ENCODE measurements at places on chromosomes 4 and X.

DNA sequence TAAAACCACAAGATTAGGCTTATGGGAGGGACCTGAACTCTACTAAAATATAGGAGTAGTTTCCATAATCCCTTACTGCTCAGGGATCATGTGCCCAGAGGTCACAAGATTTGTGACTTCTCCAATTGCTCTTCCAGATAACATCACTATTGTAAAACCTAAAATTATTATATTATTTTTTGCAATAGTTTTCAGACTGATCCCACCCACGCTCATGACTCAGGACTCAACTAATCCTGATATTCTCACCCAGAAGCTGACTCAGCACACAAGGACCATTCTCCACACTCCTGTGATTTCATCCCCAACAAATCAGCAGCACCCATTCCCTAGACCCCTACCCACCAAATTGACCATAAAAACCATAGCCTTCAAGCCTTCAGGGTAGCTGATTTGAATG is 24.0 kb upstream of the RPL34 start:
- H3K27ac ChIP-seq: no peak overlapping the region
- H3K4me3 ChIP-seq: no peak overlapping the region
- no peaks in the 10 kb centered on the region for H3K27me3 ChIP-seq

GRCh38 chrX:46873746-46874145 is 36.9 kb downstream of the RP2 start:
- H3K27ac ChIP-seq: no peak overlapping the region
- no peaks in the 10 kb centered on the region for H3K4me1 ChIP-seq
- H3K36me3 ChIP-seq: no peaks in the 10 kb centered on the region
- no peak for DNase-seq
- H3K27me3 ChIP-seq: no peaks in the 10 kb centered on the region

DNA sequence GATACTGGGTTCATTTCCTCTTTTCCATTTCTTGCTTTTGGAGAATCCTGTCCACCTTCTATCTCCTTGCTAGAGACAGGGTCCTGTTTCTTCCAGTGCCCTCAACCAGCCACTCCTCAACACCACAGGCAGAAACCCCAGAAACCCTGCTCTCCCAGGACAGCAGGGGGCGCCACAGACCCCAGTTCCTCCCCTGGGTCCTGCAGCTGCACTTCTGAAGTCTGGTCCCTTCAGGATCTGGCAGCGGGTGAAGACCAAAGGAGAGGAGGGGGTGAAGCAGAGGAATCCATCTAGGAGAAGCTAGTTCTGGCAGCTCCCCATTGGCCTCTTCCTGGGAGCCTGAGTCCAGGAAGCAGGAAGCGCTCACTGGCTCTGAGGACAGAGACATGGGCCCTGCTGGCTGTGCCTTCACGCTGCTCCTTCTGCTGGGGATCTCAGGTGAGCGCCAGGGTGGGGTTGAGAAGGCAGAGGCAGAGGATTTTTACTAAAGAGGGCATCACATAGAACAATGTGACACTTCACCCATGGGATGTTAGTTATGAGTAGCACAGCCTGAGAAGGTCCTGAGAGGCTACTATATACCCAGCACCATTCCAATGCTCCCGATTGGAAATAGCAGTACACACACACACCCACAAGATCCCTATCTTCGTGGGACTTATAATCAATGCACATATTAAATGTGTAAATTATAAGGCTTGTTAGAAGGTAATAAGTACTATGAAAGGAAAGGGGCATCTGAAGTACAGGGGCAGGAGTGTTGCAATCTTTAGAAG is at the start of gene PRSS48:
Gene PRSS48, plus strand, starts transcription at position 375 of the 776 bp plus-strand sequence. Its CDS starts 12 bp downstream, at position 387.
- H3K4me1 ChIP-seq: peaks cover 9% of the 10 kb centered on the region
- no peaks in the 10 kb centered on the region for H3K36me3 ChIP-seq
- DNase-seq: peak; percentile 75

DNA sequence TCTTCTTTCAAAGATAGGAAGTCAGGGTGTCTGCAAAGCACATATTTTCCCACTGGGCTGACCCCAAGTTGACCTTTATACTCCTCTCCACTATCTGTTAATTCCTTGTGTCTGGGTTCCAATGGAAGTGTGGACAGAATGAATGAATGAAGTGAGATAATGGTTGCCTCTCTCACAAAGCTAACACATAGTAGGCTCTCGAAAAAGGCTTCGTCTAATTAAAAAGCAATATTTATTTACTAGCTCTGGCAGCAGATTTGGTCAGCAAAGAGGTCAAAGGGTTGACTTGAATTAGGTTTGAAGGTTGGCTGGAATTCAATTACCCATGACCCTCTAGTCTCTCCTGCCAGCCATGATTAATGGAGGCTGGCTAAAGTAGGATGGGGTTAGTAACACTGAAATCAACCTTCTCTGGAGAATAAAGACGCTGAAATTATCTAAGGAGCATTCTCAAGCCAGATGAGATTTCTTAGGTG is 280.3 kb upstream of the KLF3 start:
- DNase-seq: no peak
- H3K4me3 ChIP-seq: no peak overlapping the region
- no peaks in the 10 kb centered on the region for H3K36me3 ChIP-seq

DNA sequence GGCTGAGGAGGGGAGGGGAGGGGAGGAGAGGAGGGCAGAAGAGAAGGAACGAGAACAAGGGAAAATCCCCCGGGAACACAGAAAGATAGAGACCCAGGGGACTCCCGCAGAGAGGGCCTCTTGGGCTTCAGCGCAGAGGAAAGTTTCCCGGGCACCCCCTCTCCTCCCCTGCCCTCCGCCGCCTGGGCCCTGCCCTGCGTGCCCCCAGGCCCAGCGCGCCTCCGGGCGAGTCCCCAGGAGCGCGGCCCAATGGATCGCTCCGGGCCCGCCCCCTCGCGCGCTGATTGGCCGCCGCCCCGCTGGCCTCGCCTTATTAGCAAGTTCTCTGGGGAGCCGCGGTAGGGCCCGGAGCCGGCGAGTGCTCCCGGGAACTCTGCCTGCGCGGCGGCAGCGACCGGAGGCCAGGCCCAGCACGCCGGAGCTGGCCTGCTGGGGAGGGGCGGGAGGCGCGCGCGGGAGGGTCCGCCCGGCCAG is at the start of gene MSX1:
Gene MSX1, plus strand, starts transcription at position 341 of the 474 bp plus-strand sequence. CDS start 235 bp downstream, outside the sequence.
- H3K4me3 ChIP-seq: peak within 1 kb of the TSS; percentile 80
- peak within 1 kb of the TSS; percentile 86 for H3K27ac ChIP-seq
- no peaks in the 10 kb centered on the region for H3K36me3 ChIP-seq
- DNase-seq: peak; percentile 90
- H3K27me3 ChIP-seq: peaks cover 97% of the 10 kb centered on the region

GRCh38 chrX:115560211-115560977 is 580 bp upstream of the PLS3 start:
- H3K4me1 ChIP-seq: no peaks in the 10 kb centered on the region
- peak overlapping the region; percentile 60 for H3K4me3 ChIP-seq
- no peak for DNase-seq
- H3K36me3 ChIP-seq: no peaks in the 10 kb centered on the region
- peak overlapping the region; percentile 92 for H3K27ac ChIP-seq
- no peaks in the 10 kb centered on the region for H3K27me3 ChIP-seq

DNA sequence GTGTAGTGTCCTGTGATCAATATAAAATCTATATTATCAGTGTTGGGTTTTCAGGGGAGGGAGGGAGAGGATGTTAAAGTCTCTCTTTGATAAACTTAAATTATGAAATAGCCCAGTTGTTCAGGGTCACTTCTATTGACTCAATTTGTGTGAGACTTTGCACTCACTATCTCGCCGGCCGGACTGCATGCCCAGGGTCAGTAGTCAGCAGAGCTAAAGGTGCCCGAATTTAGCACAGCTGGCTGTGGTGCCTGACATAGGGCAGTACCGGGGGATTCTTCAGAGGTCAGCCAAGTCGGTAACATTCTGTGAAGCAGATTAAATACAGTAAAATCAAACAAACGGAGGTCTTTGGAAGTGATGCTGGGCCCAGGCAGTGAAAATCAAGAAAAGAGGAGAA is 19.2 kb downstream of the GABRQ start:
- H3K27ac ChIP-seq: no peak overlapping the region
- no peaks in the 10 kb centered on the region for H3K4me1 ChIP-seq
- no peaks in the 10 kb centered on the region for H3K36me3 ChIP-seq
- H3K27me3 ChIP-seq: no peaks in the 10 kb centered on the region

DNA sequence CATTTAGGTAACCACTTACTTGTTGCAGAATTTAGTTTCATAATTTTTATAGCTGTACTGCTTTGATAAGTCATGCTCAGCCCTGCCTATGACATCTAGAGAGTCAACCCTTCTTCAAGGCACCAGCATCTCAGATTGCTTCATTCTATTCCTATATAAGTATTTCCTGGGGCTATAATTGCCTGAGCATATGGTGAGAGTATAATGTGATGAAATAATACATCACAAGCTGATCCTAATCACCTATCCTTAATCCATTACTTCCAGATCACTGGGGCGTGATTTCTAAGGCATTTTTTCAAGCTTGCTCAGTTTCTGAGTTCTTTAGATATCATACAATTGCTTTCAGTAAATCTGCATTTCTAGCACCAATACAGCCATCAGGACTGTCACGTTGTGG is 200.0 kb upstream of the NPY2R start:
- no peaks in the 10 kb centered on the region for H3K27me3 ChIP-seq
- no peaks in the 10 kb centered on the region for H3K4me1 ChIP-seq
- no peak for DNase-seq
- no peak overlapping the region for H3K27ac ChIP-seq
- no peaks in the 10 kb centered on the region for H3K36me3 ChIP-seq

- no peaks in the 10 kb centered on the region for H3K4me1 ChIP-seq
- H3K27ac ChIP-seq: no peak overlapping the region
- H3K36me3 ChIP-seq: no peaks in the 10 kb centered on the region
- no peak overlapping the region for H3K4me3 ChIP-seq
Measured at GRCh38 chrX:25599061-25599460, 539.1 kb upstream of the MAGEB18 start.

DNA sequence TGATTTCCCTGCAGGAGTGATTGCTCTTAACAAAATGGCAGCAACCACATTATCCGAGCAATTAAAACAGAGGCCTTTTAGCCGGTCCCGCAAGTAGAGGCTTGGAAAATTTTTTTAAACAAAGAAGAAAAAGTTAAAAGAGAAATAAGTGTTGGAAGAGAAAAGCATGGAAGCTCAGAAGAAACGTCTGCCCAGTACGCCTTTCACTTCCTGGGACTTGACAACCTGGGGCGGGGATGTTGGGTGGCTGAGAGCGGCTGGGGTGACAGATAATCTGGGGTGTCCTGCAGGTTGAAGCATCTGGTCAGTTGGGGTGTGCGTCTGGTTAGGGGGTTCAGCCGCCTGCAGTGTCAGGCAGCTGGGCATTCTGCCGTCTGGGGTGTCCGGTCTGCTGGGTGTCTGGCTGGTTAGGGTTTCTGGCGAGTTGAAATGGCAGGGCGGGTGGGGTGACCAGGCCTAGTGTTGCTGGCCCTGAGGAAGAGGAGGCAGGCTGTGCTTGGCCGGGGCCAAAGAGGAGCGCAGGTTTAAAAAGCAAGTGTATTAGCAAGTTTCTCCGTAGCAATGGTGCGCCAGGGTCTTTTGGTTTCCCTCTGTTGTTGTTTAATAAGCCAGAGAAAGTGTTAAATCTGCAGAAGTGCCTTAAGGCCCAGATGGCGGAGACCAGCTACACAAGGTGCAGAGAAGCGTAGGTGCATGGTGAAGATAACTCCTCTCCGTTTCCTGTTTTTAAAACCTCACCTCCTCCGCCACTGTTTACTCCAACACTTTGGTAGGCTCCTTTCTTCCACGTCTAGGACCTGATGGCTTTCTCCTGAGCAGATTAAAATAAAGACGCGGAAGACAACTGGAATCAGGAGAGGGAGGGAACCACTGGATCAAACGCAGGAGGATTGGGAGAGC is 5.6 kb downstream of the HAND2 start:
- no peaks in the 10 kb centered on the region for H3K36me3 ChIP-seq
- peak overlapping the region; percentile 95 for H3K4me3 ChIP-seq
- H3K27me3 ChIP-seq: no peaks in the 10 kb centered on the region

- no peaks in the 10 kb centered on the region for H3K27me3 ChIP-seq
- peak overlapping the region; percentile 41 for H3K4me3 ChIP-seq
- H3K4me1 ChIP-seq: no peaks in the 10 kb centered on the region
Measured at GRCh38 chr4:81152839-81153713, 61.9 kb downstream of the PRKG2 start.

DNA sequence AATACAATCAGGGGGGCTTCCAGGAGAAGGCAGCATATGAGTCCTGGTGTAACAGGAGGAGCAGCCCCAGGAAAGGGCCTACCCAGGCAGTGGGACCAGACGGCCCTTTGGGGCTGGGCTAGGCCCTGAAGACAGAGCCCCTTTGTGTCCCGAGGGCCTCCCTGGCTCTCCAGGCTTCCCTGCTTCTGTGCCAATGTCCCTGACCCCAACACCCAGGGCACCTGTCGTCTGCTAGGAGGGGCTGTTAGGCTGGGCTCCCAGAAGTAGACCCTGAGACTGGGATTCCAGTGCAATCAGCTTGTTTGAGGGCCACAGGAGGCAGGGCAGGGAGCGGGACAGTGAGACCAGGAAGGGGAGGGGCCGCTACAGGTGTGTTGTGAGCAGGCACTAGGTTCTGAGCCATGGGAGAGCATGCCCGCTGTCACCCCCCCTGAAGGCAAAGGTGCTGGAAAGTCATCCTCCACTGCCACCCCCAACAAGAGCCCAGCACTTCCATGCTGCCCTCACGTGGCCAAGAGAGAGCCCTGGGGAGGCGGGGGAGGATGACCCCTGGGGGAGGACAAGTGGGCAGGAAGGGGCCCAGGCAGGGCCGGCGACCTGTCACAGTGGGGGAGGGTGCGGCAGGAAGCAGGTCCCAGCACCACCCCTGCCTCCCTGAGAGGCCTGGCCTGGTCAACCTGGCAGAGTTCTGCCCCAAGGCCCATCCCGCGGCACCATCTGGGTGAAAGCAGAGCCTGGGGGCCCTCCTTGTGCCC is 64.8 kb downstream of the ADRA2C start:
- peaks cover 19% of the 10 kb centered on the region for H3K27me3 ChIP-seq
- DNase-seq: no peak

DNA sequence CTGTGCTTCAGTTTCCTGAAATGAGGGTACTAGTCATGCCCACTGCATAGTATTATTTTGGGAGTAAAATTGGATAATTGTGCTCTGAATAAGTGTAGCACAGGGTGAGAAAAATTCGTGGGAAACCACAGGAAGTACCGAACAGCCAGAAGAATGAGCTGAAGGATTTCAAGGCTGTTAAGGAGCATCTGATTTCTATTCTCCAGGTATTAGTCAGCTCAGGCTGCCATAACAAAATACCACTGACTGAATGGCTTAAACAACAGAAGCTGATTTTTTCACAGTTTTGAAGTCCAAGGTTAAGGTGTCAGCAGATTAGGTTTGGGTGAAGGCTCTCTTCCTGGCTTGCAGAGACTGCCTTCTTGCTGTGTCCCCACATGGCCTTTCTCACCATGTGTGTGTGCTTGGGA is 41.9 kb downstream of the WWC2 start:
- no peak overlapping the region for H3K27ac ChIP-seq
- no peak overlapping the region for H3K4me3 ChIP-seq
- H3K4me1 ChIP-seq: peaks cover 37% of the 10 kb centered on the region
- no peak for DNase-seq

DNA sequence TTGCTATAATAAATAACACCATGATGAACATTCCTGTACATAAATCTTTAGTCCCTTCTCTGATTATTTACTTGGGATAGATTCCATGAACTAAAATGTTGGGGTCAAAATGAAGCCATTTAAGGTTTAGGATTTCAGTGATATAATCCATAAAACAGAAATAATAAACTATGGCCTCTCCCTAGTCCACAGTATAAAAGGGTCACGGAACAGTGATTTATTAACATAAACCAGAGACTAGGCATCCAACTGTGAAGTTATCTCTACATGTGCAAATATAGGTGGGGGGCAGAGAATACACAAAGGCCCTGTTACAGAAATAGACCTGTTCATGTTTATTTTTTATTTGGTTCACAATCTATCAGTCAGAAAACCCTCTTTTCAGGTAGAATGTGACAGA is 499.1 kb upstream of the SLIT2 start:
- no peak overlapping the region for H3K4me3 ChIP-seq
- no peak overlapping the region for H3K27ac ChIP-seq
- no peaks in the 10 kb centered on the region for H3K36me3 ChIP-seq

Measured in heart left ventricle (tissue), 16 donors.